ENCODE measurements at places on chromosomes 2 and 18.
A peak's percentile ranks its signal among the peaks of the same experiment; 100 is the strongest.

- DNase-seq: no peak
Measured at GRCh38 chr2:55115761-55116597, 65.7 kb upstream of the RTN4 start.

DNA sequence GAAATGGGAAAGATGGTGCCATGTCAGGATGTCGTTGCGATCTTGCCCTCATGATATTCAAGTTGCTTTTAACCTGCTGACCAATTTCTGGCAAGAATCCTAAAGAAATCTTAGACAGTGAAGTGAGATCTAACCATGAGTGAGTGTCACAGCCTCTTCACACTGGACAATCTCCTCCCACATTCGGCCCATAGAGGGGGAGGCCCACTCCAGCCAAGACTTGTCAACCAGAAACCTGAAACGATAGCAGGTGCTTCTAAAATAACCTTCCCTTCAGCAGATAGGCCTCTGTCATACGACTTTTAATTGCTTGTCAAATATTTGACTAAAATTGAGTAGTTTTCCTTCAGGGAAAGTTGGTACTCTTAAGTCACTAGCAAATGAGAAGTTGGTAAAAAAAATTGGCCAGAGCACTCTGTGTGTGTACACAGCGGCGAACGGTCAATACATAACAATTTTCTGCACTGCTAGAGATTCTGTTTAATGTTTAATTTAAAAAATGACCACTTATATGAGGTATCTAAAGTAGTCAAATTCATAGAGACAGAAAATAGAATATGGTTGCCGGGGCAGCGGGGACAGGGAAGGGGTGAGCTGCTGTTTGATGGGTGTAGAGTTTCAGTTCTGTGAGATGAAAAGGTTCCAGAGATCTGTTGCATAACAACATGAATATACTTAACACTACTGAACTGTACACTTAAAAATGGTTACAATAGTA is 110.2 kb downstream of the VAPA start:
- no peak for DNase-seq

- peak; percentile 29 for DNase-seq
Measured at GRCh38 chr2:229715895-229716507, 1.6 kb upstream of the DNER start.

DNA sequence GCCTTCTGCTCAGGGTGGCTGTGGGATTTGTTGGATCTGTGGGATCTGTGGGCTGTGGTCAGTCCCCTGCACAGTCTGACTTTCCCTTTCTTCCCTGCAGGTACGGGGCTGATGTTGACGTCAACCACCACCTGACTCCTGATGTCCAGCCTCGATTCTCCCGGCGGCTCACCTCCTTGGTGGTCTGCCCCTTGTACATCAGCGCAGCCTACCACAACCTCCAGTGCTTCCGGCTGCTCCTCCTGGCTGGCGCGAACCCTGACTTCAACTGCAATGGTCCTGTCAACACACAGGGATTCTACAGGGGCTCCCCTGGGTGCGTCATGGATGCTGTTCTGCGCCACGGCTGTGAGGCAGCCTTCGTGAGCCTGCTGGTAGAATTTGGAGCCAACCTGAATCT is 17.5 kb downstream of the ASB1 start:
- no peak for DNase-seq

DNA sequence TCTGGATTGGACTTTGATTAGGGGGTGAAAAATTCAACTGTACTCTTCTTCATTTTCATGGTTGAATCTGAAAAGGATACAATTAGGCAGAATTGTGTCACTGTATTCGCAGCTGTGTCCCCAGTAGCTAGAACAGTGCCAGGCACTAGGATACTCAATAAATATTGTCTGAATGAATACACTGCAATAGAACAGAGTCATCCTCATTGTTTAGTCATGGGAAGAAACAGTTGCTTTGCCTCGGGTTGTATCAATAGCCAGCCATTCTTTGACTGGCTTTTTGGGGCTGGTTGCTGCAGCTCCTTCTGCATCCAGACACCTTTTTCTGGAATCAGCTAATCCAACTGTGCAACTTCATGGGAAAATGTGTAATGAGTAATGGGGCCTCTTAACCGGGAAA is 18.1 kb upstream of the DYNC1I2 start:
- no peak for DNase-seq

DNA sequence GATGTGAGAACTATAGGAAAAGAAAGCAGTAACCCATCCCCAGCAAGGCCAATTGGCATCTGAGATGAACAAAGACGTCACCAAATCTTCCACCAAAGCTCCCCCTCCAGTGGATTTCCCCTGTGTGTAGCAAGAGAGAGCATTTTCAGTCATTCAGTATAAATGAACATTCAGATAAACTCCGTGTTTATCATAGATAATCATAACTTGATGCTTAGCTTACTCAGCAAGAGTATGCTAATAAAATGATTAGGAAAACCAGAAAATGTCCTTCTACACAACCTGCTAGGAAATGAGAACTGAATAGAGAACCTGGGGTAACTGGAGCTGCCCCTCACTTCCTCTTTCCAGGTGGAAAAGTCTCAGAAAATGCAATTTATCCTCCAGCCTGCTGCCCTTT is 198.0 kb upstream of the CCDC150 start:
- no peak for DNase-seq

DNA sequence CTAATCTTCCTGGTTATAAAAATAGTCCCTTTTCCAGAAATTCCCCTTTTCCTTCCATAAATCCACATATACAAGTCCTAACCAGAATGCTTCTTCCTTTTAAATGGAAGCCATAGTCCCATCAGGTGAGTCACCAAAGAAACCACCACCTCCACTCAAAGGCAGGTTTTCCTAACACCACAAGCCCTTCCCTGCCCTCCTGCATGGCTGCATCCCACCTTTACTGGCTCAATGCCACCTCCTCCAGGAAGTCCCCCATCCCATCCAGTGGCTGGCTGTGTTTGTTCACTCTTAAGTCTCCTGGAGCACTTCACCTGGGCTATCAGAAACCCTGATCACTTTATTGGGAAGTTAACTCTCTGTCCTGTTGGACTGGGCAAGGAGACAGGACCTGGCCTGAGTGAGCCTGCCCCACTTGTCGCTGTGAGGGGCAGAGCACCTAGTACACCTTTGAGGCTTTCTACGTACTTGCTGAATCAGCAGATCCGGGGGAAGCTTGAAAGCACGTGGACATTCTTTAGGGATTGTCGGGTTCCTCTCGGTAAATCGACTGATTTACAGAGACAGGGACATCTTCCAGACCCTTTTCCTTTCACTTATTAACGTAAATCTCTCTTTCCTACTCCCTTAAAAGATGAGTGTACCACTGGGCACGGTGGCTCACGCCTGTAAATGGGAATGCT is 71.0 kb downstream of the NGEF start:
- no peak for DNase-seq

DNA sequence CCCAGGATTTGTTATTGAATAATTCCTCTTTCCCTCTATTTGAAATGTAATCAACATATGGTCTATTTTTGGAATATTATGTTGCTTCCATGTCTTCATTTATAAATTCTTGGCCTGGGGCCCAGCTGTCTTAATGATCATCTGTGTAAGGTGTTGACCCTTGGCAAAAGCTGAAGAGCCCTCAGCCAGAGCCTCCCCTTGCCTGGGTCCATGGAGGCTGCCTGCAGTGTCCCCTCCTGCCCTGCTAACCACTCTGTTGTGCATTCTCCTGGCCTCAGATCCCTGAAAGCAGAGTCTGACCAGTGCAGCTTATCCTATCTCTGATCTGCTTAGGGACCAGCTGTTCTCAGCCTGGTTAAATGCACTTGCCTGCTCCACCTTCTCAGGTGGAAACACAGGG is 226.1 kb upstream of the APCDD1 start:
- DNase-seq: no peak

DNA sequence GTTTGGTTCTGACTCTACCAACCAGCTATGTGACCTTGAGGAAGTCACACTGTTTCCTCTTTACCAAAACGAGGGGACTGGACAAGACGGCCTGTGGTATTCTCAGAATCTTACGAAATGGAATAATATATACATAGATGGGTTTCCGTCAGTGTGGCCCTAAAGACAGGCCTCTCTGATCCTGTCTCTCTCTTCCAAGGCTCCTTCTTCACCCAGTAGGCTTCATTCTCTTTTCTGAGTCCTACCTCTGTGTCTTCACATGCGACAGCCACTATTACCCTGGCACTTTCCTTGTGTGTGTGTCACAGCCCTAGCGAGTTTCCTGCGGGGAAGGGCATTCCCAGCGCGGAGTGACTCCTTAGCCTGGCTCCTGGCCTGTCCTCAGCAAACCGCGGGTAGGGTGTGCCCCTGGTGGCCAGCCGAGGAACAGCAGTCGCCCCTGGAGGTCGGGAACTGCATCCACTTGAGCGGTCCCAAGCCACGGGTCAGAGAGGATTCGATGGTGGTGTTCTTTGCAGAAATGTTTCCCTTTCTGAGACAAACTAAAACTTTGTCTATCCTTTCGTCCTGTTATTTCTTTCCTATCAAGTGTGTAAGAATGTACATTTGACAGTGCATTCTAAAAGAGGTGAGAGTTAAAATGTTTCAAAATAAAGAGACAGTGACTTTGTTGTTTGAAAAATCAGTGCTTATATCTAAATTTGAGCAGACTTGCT is 63.3 kb downstream of the RAB31 start:
- DNase-seq: peak; percentile 45

DNA sequence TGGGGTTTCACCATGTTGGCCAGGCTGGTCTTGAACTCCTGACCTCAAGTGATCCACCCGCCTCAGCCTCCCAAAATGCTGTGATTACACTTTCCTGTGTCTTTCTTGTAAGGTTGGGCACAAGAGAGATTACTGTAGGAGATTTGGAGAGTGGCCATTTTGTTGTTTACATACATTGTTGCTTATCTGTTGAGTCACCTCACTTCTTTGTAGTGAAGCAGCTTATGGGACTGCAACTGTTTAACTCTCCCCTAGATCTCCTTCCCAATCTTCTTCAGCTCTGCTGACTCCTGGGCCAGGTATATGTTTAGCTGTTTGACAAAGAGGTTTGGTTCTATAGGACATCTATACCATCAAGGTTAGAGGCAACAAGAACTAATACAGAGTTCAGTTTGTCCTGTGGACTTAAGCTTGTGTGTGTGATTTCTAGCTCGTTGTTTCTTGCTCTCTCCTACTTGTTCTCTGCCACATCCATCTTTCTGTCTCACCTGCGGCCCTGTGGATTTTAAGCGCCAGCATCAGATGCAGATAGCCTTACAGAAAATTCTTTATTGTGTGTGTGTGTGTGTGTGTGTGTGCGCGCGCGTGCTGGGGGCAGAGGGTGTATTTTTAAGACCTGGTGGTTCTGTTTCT is 95.4 kb downstream of the HAUS1 start:
- DNase-seq: no peak

GRCh38 chr2:102056079-102056581 is 64.4 kb downstream of the IL1R2 start:
- DNase-seq: no peak

DNA sequence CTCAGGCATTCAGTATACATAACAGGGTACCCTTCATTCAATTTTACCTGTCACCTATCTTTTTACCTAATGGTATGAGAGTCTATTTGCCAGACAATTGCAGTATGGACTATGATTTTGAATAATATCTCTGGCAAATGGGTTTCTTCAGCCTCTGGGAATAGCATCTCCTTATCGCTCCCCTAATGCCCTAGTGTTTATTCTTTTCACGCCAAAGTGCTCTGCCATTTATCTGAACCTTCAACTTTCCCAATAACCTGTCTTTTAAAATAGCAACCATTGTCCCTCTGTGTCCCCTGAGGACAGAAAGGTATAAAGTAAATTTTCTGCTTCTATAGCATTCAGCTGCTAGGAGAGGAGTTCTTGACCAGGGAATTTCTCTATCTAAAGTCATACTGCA is 45.0 kb upstream of the FSHR start:
- no peak for DNase-seq

GRCh38 chr2:98805412-98806171 is 74.7 kb upstream of the MGAT4A start:
- DNase-seq: no peak

GRCh38 chr2:66432801-66433694 is 1.9 kb upstream of the MEIS1 start:
- no peak for DNase-seq

DNA sequence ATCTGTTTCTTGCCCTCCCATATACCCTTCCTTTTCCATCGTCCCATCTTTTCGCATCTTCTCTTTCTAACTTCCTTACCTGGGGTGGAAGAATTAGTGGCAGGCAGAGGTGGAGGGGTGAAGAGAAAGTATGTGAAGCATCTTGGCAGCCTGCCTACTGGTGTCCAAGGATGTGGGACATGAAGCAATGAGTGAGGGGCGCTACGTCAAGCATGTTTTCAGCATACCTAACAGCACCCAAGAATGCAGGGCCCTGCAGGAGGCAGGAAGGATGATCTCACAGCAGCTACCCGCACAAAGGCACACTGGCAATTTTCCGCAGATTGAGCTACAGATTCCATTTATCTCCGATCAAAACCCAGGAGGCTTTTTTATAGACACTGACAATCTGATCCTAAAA is 42.2 kb downstream of the METTL4 start:
- DNase-seq: no peak

DNA sequence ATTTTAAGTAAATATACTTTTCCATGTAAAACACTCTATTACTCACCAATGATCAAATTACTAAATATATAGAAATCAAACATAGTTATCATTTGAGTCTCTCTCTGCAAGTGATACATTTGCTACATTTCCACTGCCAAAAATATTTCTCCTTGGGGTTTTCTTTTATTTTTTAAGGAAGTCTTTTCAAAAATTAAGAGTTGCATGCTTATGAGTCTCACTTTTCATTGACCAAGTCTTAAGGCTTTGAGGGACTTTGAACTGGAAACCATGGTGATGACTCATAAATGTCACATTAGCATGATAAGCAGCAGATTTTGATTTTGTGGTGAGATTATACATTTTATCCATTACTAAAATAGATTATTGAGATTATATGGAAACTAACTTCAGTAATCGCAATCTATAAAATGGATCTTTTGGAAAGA is 152.9 kb downstream of the FAM124B start:
- DNase-seq: no peak

DNA sequence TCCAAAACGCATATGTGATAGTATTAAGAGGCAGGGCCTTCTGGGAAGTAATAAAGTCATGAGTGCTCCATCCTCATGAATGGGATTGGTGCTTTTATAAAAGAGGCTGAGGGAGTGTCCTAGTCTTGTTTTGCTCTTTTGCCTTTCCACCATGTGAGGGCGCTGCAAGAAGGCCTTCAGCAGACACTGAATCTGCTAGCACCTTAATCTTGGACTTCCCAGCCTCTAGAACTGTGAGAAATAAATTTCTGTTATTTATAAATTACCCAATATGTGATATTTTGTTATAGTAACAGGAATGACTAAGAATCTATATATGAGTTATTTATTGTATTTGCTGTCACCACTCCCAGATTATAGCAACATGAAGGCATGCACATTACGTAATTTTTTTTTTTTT is 63.5 kb downstream of the PLA2R1 start:
- DNase-seq: no peak

DNA sequence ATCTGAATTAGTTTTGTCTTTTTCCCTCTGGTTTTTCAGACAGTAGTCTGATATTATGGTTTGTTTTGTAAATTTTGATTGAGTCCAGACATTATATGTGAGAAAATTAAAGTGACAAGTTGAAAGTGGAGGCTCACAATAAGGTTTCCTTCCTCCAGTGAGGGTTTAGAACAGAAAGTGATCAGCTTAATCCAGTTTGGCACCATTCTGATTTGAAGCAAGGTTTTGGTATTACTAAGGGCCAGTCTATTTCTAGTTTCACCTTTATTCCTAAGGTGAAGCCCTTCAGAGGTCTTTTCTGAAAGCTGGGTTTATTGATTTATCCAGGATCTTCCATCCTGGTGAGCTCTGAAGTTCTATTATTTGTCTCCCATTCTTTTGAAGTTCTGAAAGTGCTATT is 68.7 kb downstream of the CDC42EP3 start:
- no peak for DNase-seq

GRCh38 chr2:201790291-201790690 is 9.6 kb upstream of the ALS2 start:
- DNase-seq: no peak
